ENCODE measurements at places on chromosomes 5 and 9.

- DNase-seq = no peak
These were observed 54.2 kb upstream of the HSPA9 start for GRCh38 chr5:138629392-138629791.

- no peak for DNase-seq
These were observed 94.8 kb downstream of the RCL1 start for GRCh38 chr9:4887556-4887955.

DNA sequence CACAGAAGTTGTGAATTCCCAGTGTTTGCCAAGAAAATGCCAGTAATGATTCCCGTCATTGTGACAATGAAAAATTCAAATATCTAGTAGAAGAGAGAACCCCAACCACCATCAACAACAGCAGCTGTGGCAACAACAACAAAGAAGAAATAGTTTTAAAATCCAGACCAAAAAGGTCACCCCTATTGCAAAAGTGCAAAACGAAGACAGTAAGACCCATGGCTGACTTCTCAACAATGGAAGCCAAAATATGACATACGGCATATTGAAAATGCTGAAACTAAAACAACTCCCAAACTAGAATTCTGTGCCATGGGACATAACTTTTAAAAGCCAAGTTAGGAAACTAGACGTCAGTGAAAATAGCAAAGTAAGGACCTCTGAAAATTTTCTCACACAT, 270.6 kb downstream of the IRX2 start:
- no peak for DNase-seq

DNA sequence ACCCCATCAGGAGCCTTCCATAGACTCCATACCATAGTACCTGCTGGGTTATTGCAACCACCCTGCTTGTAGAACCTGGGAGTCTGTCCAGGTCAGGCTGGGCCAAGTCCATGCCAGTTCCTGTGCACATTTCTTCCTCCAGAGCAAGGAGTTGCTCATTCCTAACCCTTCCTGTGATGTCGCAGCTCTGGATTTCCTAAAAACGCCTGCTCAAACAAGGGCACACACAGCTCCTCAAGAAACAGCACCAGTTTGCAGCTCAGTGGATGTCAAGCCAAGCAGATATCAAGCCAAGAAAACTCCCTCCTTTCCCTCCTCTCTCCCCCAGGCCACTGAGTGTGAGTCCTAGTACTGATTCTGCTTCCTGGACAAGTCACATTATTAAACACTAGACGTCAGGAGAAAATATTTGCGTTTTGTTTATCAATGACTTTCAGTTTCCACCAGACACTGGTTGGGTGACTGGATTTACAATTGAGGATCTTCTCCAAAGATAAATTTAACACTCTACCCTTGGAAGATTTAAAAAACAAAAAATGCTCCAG, 59.6 kb downstream of the SLC1A1 start:
- no peak for DNase-seq
